ENCODE measurements at places on chromosomes 13 and 19.
A peak's percentile ranks its signal among the peaks of the same experiment; 100 is the strongest.

GRCh38 chr13:98664924-98665637 lies 87.4 kb downstream of the SLC15A1 start:
- DNase-seq, result no peak

GRCh38 chr13:83536941-83537340 lies 345.3 kb downstream of the SLITRK1 start:
- no peak for DNase-seq

- no peak for DNase-seq
Measured at GRCh38 chr13:36919833-36920615, at the start of gene SMAD9. TSS of gene SMAD9 (minus strand) at chr13:36920238. CDS start at chr13:36879689, 40,549 bp downstream.

DNA sequence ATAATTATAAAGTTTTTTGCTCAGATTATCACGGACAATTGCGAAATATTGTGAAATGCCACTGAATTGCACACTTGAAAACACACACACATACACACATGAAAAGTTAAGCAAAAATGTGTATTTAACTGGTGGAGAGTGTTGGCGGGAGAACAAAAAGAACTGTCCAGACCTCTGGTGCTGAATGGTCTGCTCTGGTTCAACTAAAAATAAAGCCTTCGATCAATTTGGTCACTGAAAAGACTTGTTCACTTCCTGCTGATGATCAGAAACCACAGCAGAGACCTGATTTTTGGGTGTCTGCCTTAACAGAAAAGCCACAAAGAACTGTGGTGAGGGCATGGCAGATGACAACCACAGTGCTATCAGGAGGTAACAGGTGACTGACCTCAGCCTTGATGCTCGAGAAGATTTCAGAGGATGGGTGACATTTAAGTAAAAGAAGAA lies 4.0 kb upstream of the IGFL1 start:
- DNase-seq, result no peak

DNA sequence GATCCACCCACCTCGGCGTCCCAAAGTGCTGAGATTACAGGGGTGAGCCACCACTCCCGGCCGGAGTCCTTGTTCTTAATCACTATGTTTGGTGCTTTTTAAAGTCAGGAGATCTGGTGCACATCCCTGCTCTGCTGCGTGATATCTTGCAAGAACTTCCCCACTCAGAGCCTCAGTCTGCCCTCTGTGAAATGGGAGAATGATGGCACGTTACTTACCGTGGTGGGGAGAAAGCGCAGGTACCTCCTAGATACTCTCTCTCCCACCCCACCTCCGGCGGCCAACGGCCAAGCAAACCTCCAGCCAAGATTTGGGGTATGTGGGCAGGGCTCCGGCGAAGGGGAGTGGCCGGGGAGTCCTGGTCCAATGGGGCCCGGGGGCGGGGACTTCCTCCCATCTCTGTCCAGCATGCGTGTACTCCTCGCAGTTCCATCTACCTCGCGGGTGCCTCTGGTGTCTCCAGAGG lies at the start of gene RYR1:
Gene RYR1, plus strand, starts transcription at position 424 of the 466 bp plus-strand sequence. CDS start 139 bp downstream, outside the sequence.
- peak; percentile 45 for DNase-seq

DNA sequence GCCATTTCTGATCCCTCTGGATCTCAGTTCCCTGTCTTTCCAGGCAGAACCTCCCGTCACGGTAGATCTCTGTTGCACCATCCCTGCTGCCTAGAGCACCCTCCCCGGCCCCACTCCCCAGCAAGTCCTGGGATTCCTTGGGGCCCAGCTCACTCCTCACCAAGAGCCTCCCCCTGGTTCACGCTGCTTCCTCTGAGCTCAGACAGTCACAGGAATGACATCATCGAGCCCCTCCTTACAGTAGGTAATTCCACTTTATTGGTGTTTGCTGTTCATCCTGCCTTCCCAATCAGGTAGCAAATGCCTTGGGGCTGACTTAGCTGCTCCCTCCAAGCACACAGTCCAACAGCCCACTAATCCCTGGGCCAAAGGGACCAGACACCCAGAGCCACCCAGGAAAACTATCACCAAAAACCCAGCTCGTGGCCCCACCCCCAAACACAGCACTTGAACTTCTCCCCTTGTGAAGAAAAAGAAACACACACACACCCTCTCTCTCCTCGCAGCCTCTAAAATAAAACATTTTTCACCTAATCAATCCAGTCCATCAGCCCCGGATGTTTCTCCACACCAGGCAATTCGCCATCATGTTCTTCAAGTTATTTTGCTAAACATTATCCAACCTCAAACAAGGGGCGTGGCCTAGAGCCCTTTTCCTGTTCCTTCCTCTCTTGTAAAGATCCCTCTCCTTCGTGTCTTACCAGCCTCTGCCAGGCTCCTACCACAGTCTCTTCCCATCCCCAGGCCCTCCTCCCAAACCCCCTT lies 2.5 kb downstream of the NAPA start:
- DNase-seq, result no peak

DNA sequence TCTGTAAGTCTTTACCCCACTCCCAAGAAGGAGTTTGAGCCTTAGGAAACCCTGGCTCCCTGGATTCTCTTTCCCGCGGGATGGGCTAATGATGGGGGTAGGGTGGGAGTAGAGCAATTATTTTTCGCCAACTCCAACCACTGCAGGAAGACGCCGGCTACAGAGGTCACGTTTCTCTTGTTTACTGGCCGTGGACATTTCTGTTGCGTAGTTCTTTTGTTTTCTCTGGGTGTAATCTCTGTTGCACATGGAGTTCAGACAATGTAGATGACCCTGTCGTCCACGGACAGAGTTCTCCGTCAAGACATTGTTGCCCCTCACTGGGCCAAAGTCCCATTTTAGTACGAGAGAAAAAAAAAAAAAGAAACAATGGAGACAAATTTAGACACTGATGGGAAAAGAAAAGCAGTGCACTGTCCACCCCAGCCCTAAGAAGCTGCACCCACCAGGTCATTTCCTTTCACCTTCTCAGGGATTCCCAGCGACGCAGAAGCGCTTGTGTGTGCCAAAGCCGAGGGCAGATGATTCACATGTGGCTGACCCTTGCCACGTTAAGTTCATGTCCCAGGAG lies 133.9 kb upstream of the ARGLU1 start:
- no peak for DNase-seq

GRCh38 chr13:76455960-76456359 lies 430.2 kb downstream of the KCTD12 start:
- no peak for DNase-seq

DNA sequence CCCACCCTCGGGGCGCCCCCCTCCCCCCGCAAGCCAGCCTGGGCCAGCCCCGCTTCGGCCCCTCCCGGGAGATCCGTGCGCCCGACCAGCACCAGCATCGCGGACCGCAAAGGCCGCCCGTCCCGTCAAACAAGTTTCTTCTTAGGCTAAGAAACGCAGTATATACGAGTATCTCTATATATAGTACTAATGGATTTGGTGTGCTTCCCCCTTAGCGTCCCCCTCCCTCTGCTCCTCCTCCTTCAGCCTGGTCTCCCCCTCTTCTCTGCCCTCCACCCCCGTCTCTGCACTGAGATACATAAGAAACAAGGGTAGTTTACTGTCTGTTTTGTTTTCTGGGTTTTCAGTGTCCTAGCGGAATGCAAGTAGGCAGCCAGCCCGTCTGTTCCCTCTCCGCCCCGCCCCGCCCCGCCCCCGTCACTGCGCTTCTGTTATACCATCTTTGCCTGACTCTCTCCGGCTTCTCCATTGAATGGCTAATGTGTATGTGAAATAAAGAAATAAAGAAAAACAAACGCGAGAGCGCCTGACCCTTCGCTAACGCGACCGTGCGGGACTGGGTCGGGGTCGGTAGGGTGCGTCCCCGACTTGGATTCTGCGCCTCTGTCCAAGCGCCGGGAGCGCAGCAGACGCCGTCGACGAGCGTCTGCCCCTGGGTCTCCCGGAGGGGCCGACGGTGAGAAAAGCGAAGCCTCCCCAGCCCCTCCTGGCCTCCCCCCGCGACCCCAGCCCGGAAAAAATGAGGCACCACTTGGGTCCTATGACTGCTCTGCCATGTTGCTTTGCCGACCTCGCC lies 4.2 kb downstream of the LYL1 start:
- no peak for DNase-seq

- no peak for DNase-seq
Measured at GRCh38 chr13:46553521-46553885, 533 bp downstream of the LRCH1 start.

GRCh38 chr19:646779-647565 lies 7.3 kb downstream of the FGF22 start:
- DNase-seq, result no peak

- no peak for DNase-seq
Measured at GRCh38 chr13:73060251-73061160, 1.7 kb downstream of the KLF5 start.

Data from stimulated activated CD8-positive, alpha-beta memory T cell treated with anti-CD3 and anti-CD28 coated beads, Interleukin-2, amount 100 ng/mL, for 48 hours (primary cell).